ENCODE measurements at places on chromosomes 7 and 10.

DNA sequence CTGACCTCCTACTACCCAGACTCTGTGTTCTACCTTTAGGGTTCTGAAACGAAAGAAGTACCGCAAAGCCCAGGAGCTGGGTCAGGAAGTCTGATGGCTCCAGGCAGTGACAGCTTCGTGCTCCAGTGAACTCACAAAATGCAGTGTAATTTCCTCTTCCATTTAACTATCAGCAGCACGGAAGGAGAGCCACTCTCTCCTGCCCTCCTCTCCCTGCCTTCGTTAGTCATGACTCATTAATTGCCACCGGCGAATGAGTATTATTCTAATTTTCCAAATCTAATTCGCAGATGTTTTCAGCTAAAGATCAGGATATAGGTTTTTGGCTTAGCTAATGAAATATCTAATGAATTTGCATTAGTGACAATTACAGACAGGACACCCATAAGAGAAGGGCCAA lies 1262.0 kb downstream of the TYW1 start:
- no peak for DNase-seq

DNA sequence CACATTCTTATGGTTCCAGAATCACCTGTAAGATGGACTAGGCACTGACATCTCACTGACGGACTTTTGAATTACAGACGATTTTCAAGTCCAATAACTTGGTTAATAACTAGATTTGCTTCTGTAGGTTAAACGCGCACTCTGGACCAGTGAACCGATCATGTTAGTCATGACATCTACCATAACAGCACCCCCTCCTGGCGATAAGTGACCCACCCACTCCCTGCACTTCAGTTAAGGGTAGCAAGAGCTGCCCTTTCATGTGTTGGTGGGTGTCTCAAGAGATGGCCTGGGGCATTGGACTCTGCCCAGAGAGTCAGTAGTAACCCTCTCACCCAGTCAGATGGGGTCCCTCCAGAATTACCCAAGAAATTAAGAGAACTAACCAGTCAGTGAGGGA lies 12.9 kb downstream of the GRM8 start:
- DNase-seq: no peak

DNA sequence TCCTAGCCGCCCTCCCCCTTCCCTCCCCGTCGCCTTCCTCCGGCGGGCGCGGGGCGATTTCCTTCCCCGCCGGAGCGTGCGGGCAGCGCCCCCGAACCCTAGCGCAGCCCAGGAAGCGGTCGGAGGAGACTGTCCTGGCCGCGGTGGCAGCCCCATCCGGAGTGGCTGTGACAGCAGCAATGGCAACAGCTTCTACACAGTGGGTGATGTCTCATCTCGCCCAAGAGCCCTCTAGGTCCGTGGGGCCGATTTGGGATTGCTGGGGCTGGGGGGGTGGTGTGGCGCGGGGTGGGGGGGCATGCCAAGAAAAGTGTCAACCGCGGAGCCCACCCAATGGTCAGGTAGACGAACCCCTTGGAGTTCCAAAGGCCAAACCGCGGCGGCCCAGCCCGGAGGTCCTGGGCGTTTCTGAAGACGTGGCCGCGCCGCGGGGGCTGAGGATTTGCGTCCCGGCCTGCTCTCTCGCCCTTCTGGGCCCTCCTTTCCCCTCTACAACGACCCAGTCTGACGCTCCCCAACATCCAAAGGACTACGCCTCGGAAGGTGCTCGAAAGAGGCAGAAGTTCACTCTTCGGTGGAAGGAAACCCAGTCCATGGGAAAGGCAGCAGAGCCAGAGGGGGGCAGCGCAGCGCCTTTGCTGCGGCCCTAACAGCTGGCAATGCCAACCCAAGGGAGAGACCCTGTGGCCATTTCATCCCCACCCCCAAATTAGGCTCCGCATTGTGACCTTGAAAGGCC lies 603 bp upstream of the TWIST1 start:
- no peak for DNase-seq

DNA sequence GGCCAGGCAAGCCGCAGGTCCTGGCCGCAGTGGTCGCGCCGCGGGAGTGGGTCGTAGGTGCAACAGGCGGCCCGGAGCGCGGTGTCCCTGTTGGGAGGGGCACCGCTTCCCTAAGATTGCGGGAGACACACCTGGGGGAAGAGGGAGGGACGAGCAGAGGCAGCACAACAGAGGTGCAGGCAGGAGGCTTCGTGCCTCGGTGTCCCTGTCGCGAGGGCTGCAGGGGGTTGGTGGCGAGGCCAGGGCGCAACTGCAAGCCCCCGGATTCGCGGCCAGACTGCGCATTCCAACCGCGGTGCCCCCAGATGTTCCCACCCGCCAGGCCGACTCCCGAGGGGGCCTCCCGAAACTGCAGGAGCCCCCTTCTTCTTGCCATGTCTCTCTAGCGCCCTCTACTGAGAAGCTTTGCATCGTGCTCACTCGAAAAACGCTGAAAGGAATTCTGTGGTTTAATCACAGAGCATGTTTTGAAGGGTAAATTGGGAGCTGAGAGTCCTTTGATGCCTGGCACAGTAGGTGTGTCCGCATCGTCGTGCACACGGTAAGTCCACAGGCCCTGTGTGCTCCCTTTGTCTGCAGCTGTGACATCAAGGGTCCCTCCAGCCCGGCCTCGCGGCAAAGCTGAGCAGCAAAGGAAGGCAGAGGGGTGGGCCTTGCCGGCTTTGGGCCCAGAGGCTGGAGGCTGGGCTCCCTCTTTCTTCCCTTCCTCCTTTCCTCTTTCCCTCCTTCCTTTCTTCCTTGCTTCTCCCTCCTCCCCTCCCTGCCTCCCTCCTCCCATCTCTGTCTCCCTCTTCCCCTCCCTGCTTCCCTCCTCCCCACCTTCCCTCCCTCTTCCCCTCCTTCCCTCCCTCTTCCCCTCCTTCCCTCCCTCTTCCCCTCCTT lies 6.2 kb upstream of the MBL2 start:
- DNase-seq: no peak

GRCh38 chr10:131636116-131636515 lies 264.7 kb upstream of the PPP2R2D start:
- DNase-seq: no peak

DNA sequence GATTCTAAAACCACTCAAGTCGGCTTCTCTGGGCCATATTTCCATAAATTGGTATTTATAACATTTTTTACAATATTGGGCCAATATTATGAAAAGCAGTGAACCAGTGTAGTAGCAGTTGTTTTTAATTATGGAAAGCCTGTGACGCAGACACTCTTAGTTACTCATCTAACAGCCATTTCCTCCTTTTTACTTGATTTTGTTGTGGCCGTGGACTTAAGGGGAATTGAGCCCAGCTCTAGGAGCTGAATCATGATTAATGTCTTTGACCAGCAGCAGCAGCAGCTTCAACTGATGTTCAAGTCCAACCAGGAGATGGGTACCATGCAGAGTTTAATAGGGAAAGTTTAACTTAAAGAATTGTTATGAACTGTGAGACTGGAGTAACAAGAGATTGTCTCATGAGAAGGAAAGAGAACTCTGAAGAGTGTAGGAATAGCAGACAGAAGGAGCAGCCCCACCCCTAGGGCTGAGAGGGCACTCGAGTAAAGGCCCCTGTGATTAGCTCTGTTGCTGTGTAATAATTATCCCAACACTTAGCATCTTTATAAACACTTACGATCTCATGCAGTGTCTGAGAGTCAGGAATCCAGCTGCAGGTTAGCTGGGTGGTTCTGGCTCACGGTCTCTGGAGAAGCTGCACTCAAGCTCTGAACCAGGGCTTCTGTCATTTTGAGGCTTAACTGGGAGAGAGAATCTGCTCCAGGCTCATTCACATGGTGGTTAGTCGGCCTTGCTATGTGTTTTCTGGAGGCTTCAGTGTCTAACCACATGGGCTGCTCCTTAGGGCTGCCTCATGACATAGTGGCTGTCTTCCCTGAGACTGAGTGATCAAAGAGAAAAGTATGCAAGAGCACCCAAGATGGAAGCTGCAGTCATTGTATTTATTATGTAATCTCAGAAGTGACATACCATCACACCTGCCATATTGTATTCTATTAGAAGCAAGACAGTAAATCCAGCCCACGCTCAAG lies 4.6 kb downstream of the LANCL2 start:
- no peak for DNase-seq

- no peak for DNase-seq
Measured at GRCh38 chr10:52956861-52957260, 184.3 kb upstream of the MBL2 start.

DNA sequence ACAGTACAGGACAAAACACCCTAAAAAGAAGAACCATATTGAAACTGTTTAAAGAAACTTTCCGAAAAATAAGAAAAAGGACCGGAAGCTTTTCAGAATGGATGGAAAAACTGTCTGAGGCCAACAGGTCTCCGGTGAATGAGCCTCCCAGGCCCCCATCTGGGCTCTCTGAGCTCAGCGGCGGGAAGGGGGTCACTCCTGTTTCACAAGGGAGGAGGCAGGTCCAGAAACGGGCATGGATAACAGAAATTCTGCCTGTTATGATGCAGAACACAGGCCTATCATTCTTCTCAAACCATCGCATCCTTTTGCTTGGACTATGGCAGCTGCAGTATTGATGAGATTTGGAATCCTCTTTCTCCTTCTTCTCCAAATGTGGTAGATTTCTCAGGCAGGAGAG lies 58.9 kb upstream of the SHH start:
- DNase-seq: no peak

DNA sequence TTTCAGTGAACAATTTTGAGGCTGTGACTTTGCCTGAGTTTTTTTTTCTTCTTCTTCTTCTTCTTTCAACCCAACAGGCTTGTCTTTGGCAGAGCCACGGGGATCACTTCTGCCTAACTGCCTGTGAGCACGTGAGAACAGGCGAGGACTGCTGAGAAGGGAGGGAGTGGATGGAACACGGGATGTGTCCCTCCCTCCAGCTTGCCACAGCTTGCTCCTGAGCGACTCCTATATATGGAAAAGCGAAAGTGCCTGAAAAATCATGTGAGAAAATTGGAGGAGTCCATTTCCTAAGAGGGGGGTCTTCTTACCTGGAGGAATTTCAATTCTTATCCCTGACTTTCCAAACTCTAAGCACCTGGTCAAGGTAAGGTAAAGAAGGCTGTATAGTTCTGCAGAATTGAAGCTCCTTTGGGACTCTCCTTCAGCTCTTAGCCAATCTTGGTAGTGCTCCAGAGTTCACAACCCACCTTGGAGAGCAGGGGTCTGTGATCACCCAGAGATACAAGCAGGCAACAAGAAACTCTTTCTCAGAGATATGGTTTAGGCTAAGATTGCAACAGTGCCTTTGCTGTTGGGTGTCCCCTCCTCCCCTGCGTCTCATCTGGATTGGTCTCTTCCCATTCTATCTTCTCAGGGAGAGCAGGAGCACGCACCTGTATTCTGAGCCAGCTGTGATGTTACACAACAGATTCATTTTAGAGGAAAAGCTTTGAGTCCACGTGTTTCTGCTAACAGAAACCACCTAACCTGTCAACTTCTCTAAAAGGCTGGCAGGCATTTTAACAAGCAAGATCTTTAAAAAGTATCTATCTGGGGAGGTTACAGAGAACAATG lies at the start of gene MAT1A:
Gene MAT1A (minus strand): TSS at position 208 of the 837 bp plus-strand sequence. CDS start 235 bp downstream, outside the sequence.
- DNase-seq: no peak

DNA sequence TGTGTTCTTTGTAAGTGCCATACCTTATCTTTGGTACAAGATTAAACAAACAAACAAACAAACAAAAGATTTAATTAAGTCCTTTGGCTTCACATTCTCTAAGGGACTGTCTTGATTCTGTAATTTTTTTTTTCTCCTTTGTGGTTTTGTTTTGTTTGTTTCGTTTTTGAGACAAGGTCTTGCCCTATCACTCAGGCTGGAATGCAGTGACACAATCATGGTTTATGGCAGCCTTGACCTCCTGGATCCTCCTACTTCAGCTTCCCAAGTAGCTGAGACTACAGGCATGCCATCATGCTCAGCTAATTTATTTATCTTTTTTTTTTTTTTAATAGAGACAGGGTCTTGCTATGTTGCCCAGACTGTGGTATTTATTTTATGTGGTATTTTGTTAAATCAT lies 165.8 kb downstream of the LRRC4 start:
- no peak for DNase-seq

Measured in stimulated activated CD8-positive, alpha-beta memory T cell treated with anti-CD3 and anti-CD28 coated beads, Interleukin-7, amount 100 ng/mL, for 24 hours (primary cell).